ENCODE measurements at places on chromosomes 12 and 14.

DNA sequence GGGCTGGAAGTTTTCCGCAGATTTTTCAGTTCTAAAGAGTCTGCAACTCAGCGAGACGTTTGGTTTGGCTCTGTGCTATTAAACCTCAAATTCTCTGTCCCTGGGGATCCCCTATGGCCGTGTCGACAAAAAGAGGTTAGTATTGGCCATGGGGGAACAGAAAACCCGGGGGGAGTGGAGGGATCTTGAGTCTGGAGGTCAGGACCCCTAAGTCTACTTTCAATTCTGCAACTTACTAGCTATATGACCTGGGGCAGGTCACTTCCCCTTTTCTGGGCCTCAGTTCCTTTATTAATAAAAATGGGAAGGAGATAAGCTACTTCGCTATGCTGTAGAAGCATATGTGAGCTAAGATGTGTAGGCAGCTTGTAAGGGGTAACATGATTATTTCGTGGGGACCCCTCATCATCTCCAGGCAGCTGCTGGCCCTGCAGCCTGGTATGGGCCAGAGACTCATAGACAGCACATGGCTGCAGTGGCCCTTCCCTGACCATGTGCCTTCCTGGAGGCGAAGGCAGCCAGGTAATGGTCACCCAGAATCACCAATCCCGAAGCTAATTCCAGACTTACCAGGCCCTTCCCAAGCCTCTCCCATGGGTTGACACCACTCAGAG, 8.6 kb downstream of the ASB2 start:
- no peak for DNase-seq

GRCh38 chr12:103680591-103681141, 93.6 kb downstream of the STAB2 start:
- no peak for DNase-seq

GRCh38 chr12:52204931-52205505, 13.2 kb upstream of the KRT80 start:
- no peak for DNase-seq

DNA sequence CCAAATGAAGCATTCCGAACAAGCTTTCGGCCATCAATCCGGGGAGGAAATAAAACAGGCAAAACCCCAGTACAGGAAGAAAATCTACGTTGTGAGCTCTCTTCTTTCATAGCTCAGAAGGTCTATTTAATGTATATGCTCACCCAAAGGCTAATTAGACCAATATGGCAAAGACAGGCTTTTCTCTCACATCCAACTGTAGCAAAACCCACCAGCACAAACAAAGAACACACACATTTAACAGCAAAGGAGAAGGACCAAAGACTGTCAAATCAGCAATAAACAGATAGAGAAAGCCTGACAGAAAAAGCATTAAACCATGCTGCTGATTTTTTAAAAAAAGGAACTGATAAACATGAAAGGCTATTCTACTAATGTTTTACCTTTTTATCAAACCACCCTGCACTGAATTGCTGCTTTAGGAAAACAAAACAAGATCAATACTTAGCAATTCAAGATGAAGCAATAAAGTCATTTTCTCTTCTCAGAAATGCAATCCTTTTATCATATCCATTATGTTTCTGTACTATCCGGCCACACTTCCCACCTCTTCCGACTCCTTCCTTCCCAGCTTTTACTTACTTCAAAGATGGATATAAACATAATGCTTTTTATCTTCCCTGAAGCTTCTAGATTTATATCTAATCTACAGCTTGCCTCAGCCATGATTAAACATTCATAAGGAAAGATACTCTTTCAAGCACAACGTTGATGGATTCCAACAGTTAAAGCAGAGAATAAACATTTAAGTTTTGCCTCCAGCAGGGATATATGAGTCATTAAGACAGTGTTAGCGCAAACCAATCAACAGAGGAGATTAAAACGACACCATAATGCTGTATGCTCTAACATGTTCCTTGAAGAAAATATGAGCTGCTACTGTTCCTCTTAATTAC, 74.6 kb upstream of the BBS10 start:
- peak; percentile 16 for DNase-seq

DNA sequence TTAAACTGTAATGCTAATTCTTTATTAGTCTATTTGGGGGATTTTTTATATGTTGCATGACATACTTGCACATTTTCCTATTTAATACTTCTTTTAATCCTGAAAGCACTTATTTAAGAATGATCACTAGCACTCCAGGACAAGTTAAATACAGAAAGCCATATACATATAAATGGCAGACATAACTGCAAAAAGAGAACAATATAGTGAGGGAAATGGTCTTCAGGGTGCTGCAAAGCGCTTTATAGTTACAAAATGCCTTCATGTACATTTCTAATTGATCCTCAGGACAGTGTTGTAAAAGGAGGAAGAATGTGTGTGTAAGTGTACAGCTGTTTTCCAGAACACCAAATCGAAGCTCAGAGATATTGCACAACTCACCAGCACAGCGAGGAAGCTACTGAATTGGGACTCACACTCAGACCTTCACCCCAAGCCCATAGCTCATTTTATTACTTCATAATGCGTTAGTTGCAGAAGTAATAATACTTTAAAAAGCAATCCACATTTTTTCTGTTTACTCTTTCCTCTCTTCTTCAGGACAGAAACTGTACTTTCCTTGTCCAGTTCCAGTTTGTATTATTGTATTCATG, 428.2 kb downstream of the RAD51B start:
- DNase-seq, result no peak

- DNase-seq, result no peak
Measured at GRCh38 chr14:56300495-56300894, 182.3 kb downstream of the PELI2 start.

- DNase-seq, result no peak
Measured at GRCh38 chr12:89559753-89560152, 33.9 kb upstream of the POC1B start.

DNA sequence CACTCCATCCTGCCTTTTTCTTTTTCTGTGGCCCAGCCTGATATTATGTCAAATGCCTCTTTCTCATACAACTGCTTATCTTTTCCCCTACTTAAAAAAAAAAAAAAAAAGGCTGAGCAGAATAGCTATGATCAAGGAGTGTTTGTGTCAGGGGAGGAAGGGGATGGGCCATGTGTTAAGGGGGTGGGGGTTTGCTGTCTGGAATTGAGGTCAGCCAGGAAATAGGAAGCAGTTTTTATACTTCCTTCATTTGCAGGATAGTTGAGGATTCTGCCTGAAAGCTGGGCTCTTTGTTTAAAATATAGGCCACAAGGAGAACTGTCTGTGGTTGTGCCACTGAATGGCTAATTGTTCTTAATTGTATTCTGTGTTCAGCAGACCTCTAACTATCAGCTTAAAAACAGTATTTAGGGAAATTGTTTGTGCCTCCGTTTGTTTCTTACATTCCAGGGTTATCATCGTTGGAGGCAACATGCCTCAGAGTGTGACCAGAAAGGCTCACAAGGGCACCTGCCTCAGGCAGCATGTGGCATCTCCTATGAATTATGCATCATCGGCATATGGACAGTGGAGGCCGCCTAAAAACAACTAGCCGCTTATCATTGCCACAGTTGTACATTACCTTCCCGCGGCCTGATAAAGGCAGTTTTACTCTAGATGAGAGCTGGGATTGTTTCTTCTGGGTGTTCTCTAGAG, 96.0 kb downstream of the SRGAP1 start:
- no peak for DNase-seq
